ENCODE measurements at places on chromosomes 6 and 20. TPM values are rescaled to one million over a fixed set of nuclear protein-coding genes. Genes with fewer than 3 reads are reported as not detected.

The GTSF1L gene
- total RNA-seq: not detected

The KIF25 gene
- not detected for total RNA-seq

The PNPLA1 gene
- total RNA-seq: not detected

The FUT9 gene
- not detected for total RNA-seq

The HELZ2 gene
- total RNA-seq: 23.3 TPM

The TASP1 gene
- total RNA-seq: 8.0 TPM

GRCh38 chr6:42572523-42572922 lies 8.7 kb downstream of the UBR2 start:
- H3K4me3 ChIP-seq: no peak overlapping the region
- H3K27ac ChIP-seq: peak overlapping the region; percentile 28
- peaks cover 21% of the 10 kb centered on the region for H3K36me3 ChIP-seq
- no peaks in the 10 kb centered on the region for H3K27me3 ChIP-seq
- H3K4me1 ChIP-seq: peaks cover 17% of the 10 kb centered on the region
- DNase-seq: no peak

DNA sequence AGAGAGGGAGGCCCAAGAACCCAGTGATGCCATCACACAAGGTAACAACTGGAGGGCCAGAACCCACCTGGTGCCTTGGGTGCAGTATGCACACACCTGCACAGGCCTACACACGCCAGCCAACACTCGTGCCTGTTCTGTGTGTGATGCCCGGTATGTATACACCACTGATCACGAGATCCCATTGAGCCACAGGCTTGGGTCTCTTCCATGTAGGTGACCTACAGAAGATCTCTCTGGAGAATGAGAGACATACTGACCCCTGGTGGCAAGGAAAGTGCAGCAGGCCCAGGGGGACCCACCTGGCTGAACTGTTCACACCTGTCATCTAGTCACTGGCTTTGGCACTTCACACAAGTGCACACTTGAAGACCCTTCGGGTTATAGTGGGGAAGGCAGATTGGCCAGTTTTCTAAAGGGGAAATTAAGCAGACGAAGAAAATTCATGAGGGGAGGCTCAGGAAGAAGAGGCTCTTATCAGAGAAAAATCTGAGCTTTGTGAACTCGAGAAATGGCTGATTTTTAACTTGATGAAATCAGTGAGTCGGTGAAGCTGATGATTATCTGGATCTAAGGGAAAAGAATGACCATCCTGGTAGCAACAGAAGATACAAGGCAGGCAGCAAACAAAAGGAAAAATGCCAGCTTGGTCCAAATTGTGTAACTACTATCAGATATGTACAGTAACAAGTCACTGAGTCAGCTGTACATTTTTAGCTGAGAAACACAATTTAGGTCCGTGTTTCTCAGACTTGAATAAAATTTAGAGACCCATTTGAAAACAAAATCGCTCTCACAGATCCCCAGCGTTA lies 69.1 kb upstream of the PBOV1 start:
- H3K27ac ChIP-seq: no peak overlapping the region
- no peak for DNase-seq
- peaks cover 9% of the 10 kb centered on the region for H3K4me1 ChIP-seq
- no peak overlapping the region for H3K4me3 ChIP-seq
- H3K36me3 ChIP-seq: no peaks in the 10 kb centered on the region

DNA sequence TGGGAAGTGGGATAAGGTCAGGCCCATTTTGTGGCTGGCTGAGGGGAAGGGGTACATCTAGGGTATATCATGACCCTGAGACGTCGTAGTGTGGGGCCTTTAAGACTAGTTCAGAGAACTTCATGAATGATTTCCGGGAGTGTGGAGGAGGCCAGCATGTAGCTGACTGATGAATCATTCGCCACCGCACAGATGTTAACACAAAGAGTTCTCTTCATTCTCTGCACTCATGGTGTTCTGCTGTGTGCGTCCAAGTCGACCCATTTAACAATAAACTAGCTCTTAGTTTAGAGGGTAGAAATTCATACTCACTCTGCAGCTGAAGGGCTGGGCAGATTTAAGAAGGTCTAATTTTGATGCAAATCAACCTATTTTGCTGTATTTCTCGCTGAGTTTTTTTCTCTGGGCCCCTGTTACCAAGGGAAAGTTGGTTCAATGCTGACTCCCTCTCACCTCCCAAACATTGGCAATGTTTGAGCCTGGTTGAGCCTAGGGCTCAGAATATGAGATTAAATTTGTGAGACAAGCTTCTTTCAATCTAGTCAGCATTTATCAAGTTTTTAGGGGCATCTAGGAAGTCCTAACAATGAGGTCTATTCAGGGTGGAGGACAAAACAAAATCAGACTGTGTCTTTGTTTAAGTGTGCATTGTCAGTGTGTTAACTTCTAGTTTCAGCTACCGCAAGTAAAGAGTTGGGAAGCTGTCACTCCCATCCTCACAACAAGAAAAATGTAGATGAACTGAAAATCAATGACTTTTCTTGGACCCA lies 106.8 kb upstream of the CBLN4 start:
- no peaks in the 10 kb centered on the region for H3K4me1 ChIP-seq
- no peaks in the 10 kb centered on the region for H3K36me3 ChIP-seq
- H3K4me3 ChIP-seq: no peak overlapping the region
- DNase-seq: no peak
- H3K27ac ChIP-seq: no peak overlapping the region

- H3K4me3 ChIP-seq: no peak overlapping the region
- no peaks in the 10 kb centered on the region for H3K27me3 ChIP-seq
- no peak for DNase-seq
- no peak overlapping the region for H3K27ac ChIP-seq
- no peaks in the 10 kb centered on the region for H3K36me3 ChIP-seq
These were observed 231.6 kb downstream of the THBS2 start for GRCh38 chr6:169022079-169022478.

DNA sequence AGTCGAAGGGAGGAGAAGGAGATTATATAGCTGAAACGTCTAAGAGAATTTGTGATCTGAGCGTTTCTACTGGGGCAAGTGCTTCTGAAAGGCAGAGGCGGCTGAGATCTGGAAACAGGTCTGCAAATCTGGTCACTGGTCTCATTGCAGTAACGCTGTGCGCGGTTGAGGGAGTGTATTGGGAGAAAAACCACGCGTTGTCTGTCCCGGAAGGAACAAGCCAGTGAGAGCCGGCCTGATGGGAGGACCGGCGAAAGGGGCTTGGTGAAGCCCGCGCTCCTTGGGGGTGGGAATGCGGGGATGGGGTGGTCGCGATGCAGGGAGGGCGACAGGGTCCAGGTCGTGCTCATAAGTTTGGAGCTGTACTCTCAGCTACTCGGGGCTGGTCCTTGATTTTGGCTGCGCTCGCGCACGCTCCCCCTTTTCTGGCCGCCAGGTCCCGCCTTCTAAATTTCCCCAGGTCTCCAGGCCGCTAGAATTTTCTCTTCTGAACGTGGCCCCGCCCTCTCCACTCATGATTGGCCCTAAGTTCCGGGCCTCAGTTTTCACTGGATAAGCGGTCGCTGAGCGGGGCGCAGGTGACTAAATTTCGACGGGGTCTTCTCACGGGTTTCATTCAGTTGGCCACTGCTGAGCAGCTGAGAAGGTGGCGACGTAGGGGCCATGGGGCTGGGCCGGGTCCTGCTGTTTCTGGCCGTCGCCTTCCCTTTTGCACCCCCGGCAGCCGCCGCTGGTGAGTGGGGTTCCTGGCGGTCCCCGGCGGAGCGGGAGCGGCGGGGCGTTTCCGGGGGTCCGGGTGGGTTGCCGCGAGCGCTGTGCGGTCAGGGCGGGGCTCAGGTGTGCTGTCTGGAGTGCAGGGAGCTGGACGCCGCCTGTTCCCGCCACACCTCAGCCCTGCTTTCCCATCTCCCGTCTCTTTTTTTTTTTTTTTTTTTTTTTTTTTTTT lies at the start of gene MICB:
Gene MICB (plus strand): TSS at position 615 of the 946 bp plus-strand sequence. CDS start 49 bp downstream, at position 664.
- H3K27ac ChIP-seq: peak within 1 kb of the TSS; percentile 57
- peaks cover 19% of the 10 kb centered on the region for H3K4me1 ChIP-seq
- peak; percentile 95 for DNase-seq
- no peaks in the 10 kb centered on the region for H3K27me3 ChIP-seq
- H3K4me3 ChIP-seq: peak within 1 kb of the TSS; percentile 82

Measured in osteoblast (primary cell).